ENCODE measurements at places on chromosomes 5 and 9. TPM values are rescaled to one million over a fixed set of nuclear protein-coding genes. Genes with fewer than 3 reads are reported as not detected.

DNA sequence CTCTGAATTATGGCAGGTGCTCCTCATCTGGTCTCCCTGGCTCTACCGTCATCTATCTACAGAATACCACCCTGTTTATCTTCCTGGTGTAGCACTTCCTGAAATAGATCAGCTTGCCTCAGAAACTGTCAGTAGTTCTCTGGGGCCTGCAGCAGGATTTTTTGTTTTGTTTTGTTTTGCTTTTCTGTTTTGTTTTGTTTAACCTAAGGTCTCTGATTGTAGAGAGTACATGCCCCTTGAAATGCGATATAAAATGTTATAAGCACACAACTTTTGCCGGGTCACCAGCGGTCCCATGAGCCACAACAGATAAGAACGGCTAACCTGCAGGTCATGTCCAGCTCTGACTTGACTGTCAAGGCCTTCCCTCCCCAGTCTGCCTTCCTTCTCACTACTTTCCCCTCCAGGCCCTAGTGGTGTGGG, 26.6 kb upstream of the CREBRF start:
- H3K27me3 ChIP-seq = no peaks in the 10 kb centered on the region
- H3K4me3 ChIP-seq = no peak overlapping the region
- no peaks in the 10 kb centered on the region for H3K4me1 ChIP-seq
- peaks cover under 1% of the 10 kb centered on the region for H3K36me3 ChIP-seq
- H3K27ac ChIP-seq = no peak overlapping the region

GRCh38 chr5:39073767-39074016, 507 bp downstream of the RICTOR start:
- DNase-seq = peak; percentile 45
- peaks cover 14% of the 10 kb centered on the region for H3K4me1 ChIP-seq
- H3K4me3 ChIP-seq = peak overlapping the region; percentile 95

DNA sequence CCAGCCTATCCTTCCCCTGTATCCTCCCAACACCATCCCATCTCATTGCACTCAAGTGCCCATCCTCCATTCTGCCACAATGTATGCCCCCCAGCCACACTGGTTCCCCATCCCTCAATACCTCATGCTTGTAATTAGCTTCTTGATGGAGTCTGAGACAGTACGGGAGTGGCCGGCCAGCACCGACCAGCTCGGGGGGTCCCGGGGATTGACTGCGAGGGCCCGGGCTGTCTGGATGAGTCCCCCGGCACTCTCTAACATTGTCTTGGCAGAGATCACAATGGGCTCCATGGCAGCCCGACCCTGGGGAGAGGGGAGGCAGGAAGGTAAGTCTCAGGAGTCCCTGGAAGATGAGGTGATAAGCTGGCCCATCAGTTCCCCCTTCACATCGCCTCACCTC, 17.2 kb upstream of the TPM2 start:
- peaks cover 44% of the 10 kb centered on the region for H3K36me3 ChIP-seq
- H3K27me3 ChIP-seq = no peaks in the 10 kb centered on the region
- DNase-seq = no peak
- H3K4me1 ChIP-seq = no peaks in the 10 kb centered on the region

GRCh38 chr5:172311605-172312004, 28.0 kb upstream of the UBTD2 start:
- peaks cover 6% of the 10 kb centered on the region for H3K4me1 ChIP-seq
- H3K36me3 ChIP-seq = no peaks in the 10 kb centered on the region
- DNase-seq = no peak
- no peaks in the 10 kb centered on the region for H3K27me3 ChIP-seq
- H3K27ac ChIP-seq = no peak overlapping the region

GRCh38 chr5:130836729-130837649, 328.1 kb downstream of the HINT1 start:
- H3K27me3 ChIP-seq = no peaks in the 10 kb centered on the region
- peaks cover under 1% of the 10 kb centered on the region for H3K4me1 ChIP-seq
- no peak overlapping the region for H3K4me3 ChIP-seq
- no peaks in the 10 kb centered on the region for H3K36me3 ChIP-seq
- DNase-seq = no peak

DNA sequence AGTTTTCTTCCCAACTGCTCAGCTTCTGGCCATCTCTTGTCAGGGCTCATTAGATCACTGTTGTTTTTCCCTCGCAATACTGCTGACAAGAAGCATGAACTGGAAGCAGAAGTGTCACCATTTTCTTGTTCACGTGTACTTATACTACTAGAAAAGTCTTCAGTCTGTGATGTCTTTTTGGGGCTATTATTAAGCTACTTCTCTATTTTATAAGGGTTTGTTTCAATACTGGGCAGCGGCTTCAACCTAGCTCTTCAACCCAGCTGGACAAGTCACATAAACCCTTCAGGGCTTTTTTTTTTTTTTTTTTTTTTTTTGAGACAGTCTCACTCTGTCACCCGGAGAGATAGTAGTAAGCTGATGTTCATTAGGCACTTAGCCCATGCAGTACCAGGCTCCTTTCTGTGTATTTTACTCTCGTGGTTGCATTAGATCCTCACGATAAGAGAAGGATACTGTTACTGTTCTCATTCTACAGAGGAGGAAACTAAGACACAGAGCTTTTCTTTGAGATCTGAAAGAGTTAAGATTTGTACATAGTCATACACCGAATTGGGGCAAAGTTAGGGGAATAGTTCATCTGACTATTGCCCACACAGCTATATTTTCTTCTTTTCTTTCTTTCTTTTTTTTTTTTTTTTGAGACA, 20.5 kb downstream of the RAPGEF1 start:
- DNase-seq = no peak
- H3K27ac ChIP-seq = no peak overlapping the region
- no peaks in the 10 kb centered on the region for H3K27me3 ChIP-seq
- peaks cover 6% of the 10 kb centered on the region for H3K4me1 ChIP-seq
- no peak overlapping the region for H3K4me3 ChIP-seq

GRCh38 chr9:27565696-27566095, 7.6 kb downstream of the C9orf72 start:
- H3K27me3 ChIP-seq = no peaks in the 10 kb centered on the region
- H3K27ac ChIP-seq = peak overlapping the region; percentile 60
- no peak for DNase-seq
- no peak overlapping the region for H3K4me3 ChIP-seq
- peaks cover 7% of the 10 kb centered on the region for H3K36me3 ChIP-seq
- peaks cover 2% of the 10 kb centered on the region for H3K4me1 ChIP-seq

- H3K4me3 ChIP-seq = no peak within 1 kb of the TSS
- DNase-seq = no peak
- peaks cover 13% of the 10 kb centered on the region for H3K4me1 ChIP-seq
- peaks cover 31% of the 10 kb centered on the region for H3K27me3 ChIP-seq
These were observed at the start of gene PCDHGC5 for GRCh38 chr5:141488591-141489561. PCDHGC5 (plus strand) TSS chr5:141489081; CDS start chr5:141489241, 160 bp downstream.

- H3K36me3 ChIP-seq = no peaks in the 10 kb centered on the region
- no peak overlapping the region for H3K27ac ChIP-seq
- no peak overlapping the region for H3K4me3 ChIP-seq
- no peaks in the 10 kb centered on the region for H3K4me1 ChIP-seq
- no peak for DNase-seq
These were observed 20.4 kb downstream of the PDE4D start for GRCh38 chr5:59873113-59873512.

DNA sequence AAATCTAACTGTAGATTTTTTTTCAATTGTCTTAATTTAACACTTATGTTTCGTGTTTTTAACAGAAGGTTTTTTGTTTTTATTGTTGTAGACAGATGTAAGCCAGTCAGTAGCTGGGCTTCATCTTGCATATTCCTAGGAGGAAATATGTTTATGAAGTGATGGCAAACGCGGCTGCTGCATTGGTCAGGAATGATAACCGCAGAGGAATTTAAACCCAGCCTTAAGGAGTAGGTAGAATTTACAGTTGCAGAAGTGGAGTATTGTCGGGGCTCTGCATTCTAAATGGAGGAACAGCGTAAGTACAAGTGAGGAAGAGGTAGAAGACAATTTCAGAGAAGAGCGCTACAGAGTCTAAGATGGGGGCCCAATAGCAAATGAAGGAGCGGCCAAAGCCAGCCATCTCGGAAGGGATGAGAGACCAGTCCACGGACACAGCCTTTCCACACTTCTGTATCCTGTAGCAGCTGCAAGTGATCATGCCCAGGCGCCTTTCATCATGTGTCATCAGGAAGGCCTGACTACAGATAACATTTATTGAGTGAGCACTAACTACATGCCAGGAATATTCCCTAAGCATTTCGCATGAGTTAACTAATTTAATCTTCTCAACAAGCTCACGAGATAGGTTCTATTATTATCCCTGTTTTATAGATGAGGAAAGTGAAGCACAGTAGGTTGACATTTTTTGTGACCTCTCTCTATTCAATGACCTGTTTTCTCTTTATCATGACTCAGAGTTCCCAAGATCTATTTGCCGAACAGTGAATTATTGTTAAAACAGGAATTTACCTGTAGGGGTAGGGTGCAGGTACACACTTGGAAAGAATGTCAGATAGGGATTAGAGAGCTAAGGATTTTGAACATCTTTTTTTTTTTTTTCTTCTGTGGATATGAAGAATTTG, 38.1 kb downstream of the CMYA5 start:
- no peak for DNase-seq
- no peaks in the 10 kb centered on the region for H3K36me3 ChIP-seq
- H3K4me1 ChIP-seq = peaks cover 5% of the 10 kb centered on the region
- no peak overlapping the region for H3K27ac ChIP-seq

- H3K27ac ChIP-seq = no peak overlapping the region
- peaks cover 1% of the 10 kb centered on the region for H3K4me1 ChIP-seq
- DNase-seq = no peak
- H3K4me3 ChIP-seq = no peak overlapping the region
- H3K36me3 ChIP-seq = no peaks in the 10 kb centered on the region
- H3K27me3 ChIP-seq = no peaks in the 10 kb centered on the region
These were observed 396.0 kb upstream of the ZNF608 start for GRCh38 chr5:125142458-125142857.

- no peaks in the 10 kb centered on the region for H3K4me1 ChIP-seq
- H3K27ac ChIP-seq = no peak overlapping the region
- no peak overlapping the region for H3K4me3 ChIP-seq
These were observed 58.1 kb downstream of the EBF1 start for GRCh38 chr5:159041444-159042198.

GRCh38 chr5:181044662-181045305, 4.7 kb downstream of the BTNL9 start:
- H3K4me1 ChIP-seq = no peaks in the 10 kb centered on the region
- no peak overlapping the region for H3K27ac ChIP-seq
- H3K27me3 ChIP-seq = peaks cover 47% of the 10 kb centered on the region
- no peak for DNase-seq

- H3K4me3 ChIP-seq = no peak overlapping the region
- H3K4me1 ChIP-seq = peaks cover 37% of the 10 kb centered on the region
- no peaks in the 10 kb centered on the region for H3K27me3 ChIP-seq
- peak overlapping the region; percentile 57 for H3K27ac ChIP-seq
These were observed 145.1 kb upstream of the RAI14 start for GRCh38 chr5:34511063-34511462.

DNA sequence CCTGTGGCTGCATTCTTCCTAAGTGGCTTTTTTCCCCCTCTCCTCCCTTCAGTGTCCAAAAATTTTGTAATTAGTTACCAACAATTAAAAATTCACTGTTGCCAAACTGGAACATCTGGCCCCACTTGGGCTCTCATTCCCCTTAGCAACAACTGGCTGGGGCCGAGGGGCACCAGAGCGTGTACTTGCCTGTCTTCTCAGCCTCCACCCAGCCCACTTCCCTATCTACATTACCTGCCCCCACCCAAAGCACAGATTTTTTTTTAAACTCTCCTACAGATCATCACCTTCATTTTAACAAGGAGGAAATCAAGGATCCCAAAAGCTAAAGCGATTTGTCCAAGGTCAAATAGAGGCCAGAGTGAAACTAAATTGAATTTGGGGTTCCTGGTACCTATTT, 278.8 kb downstream of the EBF1 start:
- peaks cover 11% of the 10 kb centered on the region for H3K4me1 ChIP-seq
- DNase-seq = no peak
- no peaks in the 10 kb centered on the region for H3K36me3 ChIP-seq
- H3K4me3 ChIP-seq = no peak overlapping the region
- H3K27ac ChIP-seq = no peak overlapping the region

DNA sequence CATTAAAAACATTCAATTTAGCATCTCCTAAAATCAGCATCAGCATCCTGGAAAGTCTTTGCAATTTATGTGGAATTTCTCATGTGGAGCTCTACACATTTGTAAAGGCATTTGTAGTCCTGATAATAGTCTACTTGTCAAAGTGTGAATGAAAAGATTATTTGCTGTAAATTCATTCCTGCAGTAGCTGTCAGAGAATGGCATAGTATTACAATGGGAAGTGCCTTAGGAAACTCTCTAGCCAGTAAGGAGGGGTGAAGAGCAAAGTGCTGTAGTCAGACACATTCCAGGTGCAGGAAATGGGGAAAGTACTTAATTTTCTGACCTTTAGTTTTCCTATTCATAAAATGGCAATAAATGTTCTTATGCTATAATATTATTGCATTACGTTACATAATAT, 627.9 kb downstream of the KCTD16 start:
- H3K27ac ChIP-seq = no peak overlapping the region
- no peaks in the 10 kb centered on the region for H3K36me3 ChIP-seq
- H3K4me1 ChIP-seq = no peaks in the 10 kb centered on the region
- H3K27me3 ChIP-seq = no peaks in the 10 kb centered on the region

- H3K4me1 ChIP-seq = no peaks in the 10 kb centered on the region
- H3K27ac ChIP-seq = no peak overlapping the region
- no peaks in the 10 kb centered on the region for H3K27me3 ChIP-seq
- no peaks in the 10 kb centered on the region for H3K36me3 ChIP-seq
- no peak for DNase-seq
- no peak overlapping the region for H3K4me3 ChIP-seq
These were observed 295.5 kb downstream of the DTWD2 start for GRCh38 chr5:118692811-118693342.

DNA sequence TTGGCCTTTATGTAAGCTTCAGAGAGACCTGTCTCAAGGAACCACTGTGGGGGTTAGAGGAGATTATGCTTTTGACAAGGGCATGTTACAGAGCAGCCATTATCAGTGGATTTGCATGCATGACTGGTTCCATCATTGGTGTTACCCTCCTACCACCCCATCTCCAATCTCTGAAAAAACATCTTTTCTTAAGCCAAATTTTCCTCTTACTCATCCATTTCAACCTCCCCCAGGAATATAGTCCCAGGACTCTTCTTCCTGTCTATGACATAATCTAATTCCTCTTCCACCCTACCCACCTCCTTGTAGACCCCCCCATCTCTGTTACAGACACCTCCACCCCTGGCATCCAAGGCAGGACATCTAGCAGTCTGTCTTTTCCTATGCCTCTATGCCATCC, 33.1 kb upstream of the ADRB2 start:
- no peak overlapping the region for H3K27ac ChIP-seq
- no peaks in the 10 kb centered on the region for H3K36me3 ChIP-seq
- H3K4me1 ChIP-seq = no peaks in the 10 kb centered on the region
- peaks cover 20% of the 10 kb centered on the region for H3K27me3 ChIP-seq
- no peak for DNase-seq

Gene ADCY2
- total RNA-seq = 8.7 TPM

Gene PHF24
- 0.29 TPM for total RNA-seq

Gene ALDH7A1
- total RNA-seq = 233 TPM

Gene OR1J1
- not detected for total RNA-seq

Gene TMEM215
- not detected for total RNA-seq

Gene CDC20B
- not detected for total RNA-seq

Gene TAS2R1
- total RNA-seq = 0.22 TPM

Gene KLHL9
- total RNA-seq = 35.9 TPM

Gene IL4
- total RNA-seq = not detected

Gene FBXO10
- total RNA-seq = 22.0 TPM

Gene WNK2
- total RNA-seq = 345 TPM

Gene OBP2B
- not detected for total RNA-seq
